NCI-H510A (cell line): ENCODE measurements at places on chromosomes 5 and 9.
A peak's percentile ranks its signal among the peaks of the same experiment; 100 is the strongest.

GRCh38 chr9:36893184-36893583, 140.9 kb downstream of the PAX5 start:
- no peak for DNase-seq

- DNase-seq = no peak
Observed at GRCh38 chr9:127909839-127910273, 7.0 kb downstream of the ST6GALNAC4 start.

DNA sequence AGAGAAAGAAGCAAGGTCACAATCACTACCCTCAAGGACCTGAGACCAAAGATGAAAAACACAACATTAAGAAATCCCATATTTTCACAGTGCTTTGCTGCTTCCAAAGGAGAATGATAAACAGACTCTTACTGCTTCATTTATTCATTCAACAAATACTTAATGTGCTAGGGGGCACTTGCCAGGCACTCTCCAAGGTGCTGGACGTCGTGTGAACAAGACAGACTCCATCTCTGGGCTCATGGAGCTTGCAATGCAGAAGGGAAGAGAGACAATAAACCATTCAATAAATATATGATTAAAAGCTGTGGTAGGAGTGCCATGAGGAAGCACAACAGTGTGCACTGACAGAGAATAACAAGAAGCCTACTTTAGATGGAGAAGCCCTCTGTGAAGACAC, 327.7 kb downstream of the CDK5RAP2 start:
- DNase-seq = no peak

- DNase-seq = no peak
Observed at GRCh38 chr9:82553654-82554366, 509.1 kb downstream of the RASEF start.

GRCh38 chr5:1441166-1441865, 3.9 kb downstream of the SLC6A3 start:
- no peak for DNase-seq

DNA sequence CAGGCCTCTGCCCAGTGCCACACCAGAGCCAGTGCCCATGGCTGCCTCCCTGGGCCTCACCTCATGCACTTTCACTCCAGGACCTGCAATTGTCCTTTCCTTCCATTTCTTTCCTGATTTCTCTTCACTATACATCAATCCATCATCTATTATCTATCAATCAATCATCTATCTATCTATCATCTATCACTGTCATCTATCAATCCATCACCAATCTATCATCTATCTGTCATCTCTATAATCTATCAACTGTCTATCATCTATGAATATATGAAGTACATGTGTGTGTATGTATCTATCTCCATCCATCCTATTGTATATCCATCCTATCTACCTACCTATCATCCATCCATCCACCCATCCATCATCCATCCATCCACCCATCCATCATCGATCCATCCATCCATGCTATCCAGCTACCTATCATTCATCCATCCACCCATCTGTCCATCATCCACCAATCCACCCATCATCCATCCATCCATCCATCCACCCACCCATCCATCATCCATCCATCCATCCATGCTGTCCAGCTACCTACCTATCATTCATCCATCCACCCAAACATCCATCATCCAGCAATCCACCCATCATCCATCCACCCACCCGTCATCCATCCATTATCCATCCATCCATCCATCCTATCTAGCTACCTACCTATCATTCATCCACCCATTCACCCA, 26.9 kb downstream of the SLC6A3 start:
- DNase-seq = no peak

- DNase-seq = no peak
Observed at GRCh38 chr9:13879981-13880380, 434.0 kb downstream of the NFIB start.

DNA sequence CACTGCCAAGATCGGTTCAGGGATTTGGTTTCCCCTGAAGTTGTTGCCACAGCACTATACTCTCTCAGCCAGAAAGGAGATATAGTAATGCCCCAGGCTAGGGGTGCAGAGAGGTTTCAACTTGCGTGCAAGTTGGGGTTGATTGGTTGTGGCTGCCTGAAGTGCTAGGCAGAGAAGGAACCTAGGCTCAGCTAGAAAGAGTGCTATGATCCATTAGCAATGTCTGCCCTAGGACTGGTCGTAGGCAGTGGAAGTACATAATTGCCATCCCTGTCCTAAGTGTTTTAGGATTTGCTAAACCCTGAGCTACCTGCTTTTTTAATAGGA, 136.6 kb upstream of the SMIM23 start:
- DNase-seq = no peak

DNA sequence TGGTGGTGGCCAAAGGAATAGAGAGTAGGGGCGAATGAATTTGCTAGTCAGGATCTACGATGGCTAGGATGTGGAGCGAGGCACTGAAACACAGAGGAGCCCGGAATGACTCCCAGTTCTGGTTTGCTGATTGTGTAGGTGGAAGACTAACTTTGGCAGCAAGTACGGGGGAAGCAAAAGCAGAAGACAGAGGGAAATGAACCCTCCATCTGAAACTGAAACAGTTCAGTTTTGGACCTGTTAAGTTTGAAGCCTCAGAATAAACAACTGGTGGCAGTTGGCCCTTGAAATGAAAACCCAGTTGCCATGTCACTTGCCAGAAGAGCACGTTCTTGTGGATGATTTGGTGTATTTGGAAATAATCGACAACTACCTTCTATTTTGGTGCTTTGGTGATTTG, 15.4 kb upstream of the SMIM15 start:
- no peak for DNase-seq

- DNase-seq = no peak
Observed at GRCh38 chr5:65014769-65015168, 246.0 kb downstream of the CWC27 start.

- DNase-seq = peak; percentile 79
Observed at GRCh38 chr5:77630114-77630680, 8.3 kb downstream of the OTP start.

DNA sequence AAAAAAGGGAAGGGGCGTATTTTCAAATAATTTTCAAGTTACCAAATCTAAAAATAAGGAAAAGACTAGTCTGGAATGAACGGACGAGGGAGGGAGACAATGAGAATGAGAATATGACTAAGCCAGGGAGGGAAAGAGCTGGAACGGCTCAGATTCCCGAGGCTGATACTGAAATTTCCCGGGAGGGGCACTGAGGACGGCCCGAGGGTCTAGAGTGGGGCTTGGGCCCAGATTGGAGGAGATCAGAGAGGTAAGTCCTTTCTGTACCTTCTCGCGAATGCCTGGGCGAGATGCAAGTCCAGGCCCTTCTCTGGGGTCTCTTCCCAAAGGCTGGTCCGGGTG, 3.4 kb upstream of the CCIN start:
- DNase-seq = no peak

DNA sequence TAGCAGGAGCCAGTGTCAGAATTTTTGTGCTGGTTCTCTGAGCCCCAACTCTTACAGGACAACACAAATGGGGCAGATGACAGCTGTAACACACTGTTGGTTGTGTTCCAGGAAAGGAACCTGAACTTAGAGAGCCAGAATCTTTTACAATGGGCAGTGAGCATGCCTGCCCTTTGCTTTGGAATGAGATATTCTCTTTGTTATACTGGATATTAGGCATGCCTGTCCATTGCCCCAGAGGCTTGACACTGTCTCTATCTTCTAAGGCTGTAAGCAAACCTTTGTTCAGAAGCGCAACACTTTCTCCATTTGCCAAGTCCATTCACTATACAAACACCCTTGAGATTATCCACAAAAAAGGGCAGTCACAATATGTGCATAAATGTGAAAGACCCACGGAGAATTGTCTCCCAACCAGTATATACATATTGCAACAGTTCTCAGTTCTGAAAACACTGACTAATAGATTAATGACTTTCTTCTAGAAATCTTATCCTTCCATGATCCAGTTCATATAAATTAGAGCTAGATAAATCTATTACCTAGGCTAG, 26.3 kb upstream of the CEP120 start:
- no peak for DNase-seq

GRCh38 chr5:151509231-151509630, 61.8 kb downstream of the SLC36A1 start:
- DNase-seq = no peak

GRCh38 chr5:147601652-147602051, 91.8 kb upstream of the DPYSL3 start:
- DNase-seq = no peak

DNA sequence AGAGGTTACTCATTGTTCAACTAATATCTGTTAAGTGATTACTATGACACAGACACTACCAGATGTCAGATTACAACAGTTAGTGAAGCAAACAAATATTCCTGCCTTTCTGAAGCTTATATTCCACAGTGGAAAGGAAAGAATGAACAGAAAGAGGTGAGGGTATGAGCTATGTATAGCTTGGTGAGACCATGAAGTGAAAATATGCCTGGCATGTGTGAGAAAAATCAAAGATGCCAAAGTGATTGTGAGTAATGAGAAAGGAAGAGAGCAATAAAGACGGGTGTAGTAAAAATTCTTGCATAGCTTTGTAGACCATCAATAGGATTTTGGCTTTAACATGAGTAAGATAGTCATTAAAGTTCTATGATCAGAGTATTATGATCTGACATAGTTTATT, 734.5 kb upstream of the NUDT12 start:
- no peak for DNase-seq

DNA sequence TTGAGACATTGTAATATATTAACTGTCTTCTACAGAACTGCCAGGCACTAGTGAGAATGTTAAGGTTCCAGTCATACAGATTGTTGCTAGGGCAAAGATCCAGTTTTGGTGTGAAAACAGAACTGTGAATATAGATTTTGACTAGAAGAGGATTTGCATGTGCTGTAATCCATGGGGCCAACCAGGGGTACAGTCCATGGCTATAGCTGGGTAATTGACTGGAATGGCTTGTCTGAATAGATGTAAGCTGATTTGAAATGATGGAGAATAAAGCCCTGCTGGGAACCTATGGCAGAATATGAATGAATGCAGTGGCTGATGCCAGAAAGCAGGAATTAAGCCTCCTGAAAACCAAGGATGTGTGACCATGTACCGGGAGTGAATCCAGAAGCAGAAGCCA, 748.5 kb upstream of the CDH10 start:
- DNase-seq = no peak

GRCh38 chr9:22529426-22530199, 83.0 kb downstream of the DMRTA1 start:
- DNase-seq = no peak

DNA sequence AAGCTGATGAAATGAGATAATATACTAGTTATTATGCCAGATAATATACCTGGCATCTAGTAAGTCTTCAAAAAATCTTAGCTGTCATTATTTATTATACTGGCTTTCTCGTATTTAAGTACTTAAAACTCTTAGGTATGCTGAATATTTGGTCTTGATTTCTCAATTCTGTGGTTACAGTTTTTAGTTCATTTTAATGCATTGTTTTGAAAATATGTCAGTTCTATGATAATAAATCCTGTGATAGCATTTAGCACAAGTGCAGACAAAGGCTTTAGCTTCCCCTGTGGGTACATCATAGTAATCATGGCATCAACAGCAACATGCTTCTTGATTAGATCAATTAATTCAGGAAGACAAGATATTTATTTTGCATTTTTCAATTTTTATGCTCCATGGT, 133.0 kb downstream of the SMC2 start:
- DNase-seq = no peak

- DNase-seq = no peak
Observed at GRCh38 chr5:179475208-179475751, 75.1 kb upstream of the RUFY1 start.

- no peak for DNase-seq
Observed at GRCh38 chr9:33628865-33629410, 104.9 kb downstream of the ANKRD18B start.

DNA sequence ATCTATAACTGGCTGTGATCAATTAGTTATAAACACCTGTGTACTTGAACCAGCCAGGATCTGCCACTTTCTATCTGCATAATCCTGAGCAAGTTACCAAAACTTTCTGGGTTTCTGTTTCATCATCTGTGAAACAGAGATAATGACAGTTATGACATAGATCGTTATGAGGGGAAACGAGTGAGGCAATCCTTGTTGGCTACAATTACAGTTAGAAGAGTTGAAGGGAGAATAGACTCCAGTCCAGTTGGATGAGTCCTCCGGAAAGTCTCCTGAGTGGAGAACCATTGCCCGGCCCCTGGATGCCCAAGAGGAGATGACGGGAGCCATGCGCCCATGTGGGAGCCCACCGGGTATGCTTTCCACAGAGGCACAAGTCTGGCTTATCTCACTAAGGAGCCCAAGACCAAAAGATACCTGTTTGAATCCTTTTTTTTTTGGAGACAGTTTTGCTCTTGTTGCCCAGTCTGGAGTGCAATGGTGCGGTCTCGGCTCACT, 4.5 kb downstream of the PDE6A start:
- DNase-seq = no peak

- no peak for DNase-seq
Observed at GRCh38 chr9:136720898-136721338, 8.5 kb downstream of the DIPK1B start.

- DNase-seq = no peak
Observed at GRCh38 chr5:72256536-72256935, 63.5 kb downstream of the MRPS27 start.

GRCh38 chr9:40884072-40884901, 244.2 kb downstream of the FOXD4L6 start:
- DNase-seq = no peak

- DNase-seq = no peak
Observed at GRCh38 chr5:78563621-78564020, 85.0 kb downstream of the LHFPL2 start.

- DNase-seq = no peak
Observed at GRCh38 chr5:71576241-71576640, 10.9 kb upstream of the MCCC2 start.

GRCh38 chr5:56840597-56840996, 25.2 kb downstream of the MAP3K1 start:
- DNase-seq = no peak

GRCh38 chr9:14783358-14783757, 60.8 kb upstream of the CER1 start:
- no peak for DNase-seq

GRCh38 chr9:95649801-95650213, 133.0 kb upstream of the PTCH1 start:
- DNase-seq = no peak

- DNase-seq = no peak
Observed at GRCh38 chr9:133785753-133786370, 47.7 kb upstream of the SARDH start.

DNA sequence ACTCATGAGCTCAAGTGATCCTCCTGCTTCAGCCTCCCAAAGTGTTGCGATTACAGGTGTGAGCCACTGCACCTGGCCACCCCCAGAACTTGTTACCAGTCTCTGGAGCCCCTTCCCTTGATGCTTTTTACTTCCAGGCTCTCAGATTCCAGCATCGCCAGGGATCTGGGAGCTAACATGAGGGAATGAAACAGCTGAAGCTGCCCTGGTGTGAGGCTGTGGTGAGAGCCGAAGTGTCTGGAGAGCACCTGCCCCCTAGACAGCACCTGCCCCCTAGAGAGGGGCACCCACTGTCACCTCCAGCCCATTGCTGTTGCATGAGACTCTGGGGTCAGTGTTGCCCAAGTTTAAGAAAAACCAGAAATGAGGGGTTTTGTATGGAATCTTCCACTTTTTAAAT, 124.3 kb upstream of the SAP30L start:
- DNase-seq = no peak

DNA sequence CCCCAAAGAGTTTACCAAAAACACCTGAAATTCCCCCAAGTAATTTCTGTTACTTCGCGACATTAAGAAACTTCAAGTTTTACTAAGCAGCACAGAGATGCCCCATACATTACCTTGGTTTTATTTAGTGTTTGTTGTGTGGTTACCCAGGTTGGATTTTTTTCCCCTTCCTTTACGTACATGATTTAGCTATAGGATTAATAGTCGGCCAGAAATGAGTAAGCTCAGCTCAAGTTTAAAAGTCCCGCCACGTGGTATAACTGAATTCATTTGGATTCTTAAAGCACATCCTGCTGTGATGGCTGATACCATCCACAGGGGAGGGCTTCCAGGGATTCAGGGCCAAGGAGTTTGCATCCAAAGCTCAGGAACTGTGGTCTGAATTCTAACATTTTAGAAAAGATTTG, 75.9 kb downstream of the DAP start:
- no peak for DNase-seq
